A549 (cell line): ENCODE measurements at places on chromosomes 3 and 15. TPM values are rescaled to one million over a fixed set of nuclear protein-coding genes. Genes with fewer than 3 reads are reported as not detected.

- DNase-seq = no peak
Measured at GRCh38 chr3:128844502-128844901, 34.9 kb upstream of the ACAD9 start.

DNA sequence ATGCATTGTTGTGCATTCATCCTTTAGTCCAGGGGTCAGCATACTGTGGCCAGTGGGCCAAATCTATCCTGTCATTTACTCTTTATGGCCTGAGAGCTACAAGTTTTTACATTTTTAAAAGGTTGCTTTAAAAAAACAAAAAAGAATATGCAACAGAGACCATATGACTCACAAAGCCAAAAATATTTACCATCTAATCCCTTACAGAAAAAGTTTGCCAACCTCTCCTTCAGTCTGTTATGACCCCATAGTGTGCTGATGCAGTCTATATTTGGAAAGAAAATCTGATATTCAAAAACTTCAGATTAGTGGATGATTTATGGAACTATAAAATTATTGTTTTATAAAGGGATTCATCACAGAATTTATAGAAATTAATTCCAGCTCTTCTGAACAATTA lies 237.5 kb upstream of the IL12A start:
- DNase-seq = no peak

Gene ATP10A
- polyA plus RNA-seq = 6.6 to 7.6 TPM (median 6.8 TPM) in 3 replicates

DNA sequence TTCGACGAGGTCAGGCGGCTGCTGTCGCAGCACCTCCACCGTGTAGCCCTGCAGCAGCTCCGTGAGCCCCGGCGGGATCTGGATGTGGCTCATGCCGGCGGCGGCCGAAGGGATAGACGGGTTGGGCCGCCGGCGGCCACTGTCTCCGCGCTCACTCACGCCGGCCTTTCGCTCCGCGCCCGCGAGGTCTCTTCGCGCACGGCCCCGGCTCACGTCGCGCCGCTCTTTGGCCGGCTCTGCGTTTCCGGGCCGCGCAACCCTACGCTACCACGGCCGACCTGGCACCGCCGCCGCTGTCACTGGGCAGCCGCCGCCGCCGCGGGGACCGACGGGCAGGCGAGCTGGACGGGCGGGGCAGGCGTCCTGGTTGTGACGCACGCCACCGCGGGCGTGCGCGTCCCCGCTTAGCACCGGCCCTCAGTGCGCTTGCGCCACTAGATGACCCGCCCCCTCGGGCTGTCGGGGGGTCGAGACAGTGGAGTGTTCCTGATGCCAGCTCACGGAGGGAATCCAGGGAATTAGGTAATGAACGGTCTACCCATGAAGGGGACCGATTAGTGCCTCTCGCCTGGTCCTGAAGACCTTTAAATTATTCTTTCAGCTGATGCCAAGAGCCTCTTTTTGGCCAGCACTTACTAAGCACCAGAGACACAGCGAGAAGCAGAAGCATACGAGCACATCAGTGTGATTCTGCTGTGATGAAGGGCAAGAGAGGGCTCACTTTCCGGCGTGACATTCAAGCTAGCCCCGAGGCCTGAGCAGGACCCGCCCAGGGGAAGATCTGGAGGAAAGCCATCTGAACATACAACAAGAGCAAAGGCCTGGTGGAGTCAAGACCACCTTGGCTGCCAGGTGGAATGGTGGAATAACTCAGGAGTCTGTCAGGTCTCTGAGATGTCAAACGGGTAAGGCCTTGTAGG lies at the start of gene PRKAR2A:
Gene PRKAR2A, minus strand, starts transcription at position 371 of the 920 bp plus-strand sequence. Its CDS starts 278 bp downstream, at position 93.
- DNase-seq = peak; percentile 85

GRCh38 chr3:632571-633170 lies 436.1 kb downstream of the CHL1 start:
- peak; percentile 67 for DNase-seq

Gene MFN1
- polyA plus RNA-seq = 21.9 to 23.6 TPM (median 22.1 TPM) in 3 replicates

Gene PRR20G
- polyA plus RNA-seq = not detected in 3 replicates

Gene ROBO2
- polyA plus RNA-seq = not detected in 3 replicates

DNA sequence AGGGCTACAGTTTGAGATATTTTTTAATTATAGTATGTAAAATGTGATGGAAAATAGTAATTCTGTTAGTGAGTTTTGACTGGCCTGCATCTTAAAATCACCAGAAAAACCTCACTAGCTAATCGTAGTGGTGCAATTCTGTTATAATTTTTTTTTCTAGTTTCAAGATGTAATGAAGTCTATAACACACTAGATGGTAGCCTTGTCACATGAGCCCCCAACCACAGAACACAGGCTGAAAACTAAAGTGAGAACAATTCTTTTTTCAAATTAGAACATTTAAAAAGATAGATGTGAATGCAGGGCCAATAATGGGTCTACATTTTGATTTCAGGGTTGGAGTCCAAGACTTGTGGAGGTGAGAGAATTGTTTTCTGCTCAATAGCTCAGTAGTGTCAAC lies 83.3 kb upstream of the KCNH8 start:
- DNase-seq = no peak

Gene ALCAM
- polyA plus RNA-seq = 53.1 to 57.1 TPM (median 54.2 TPM) in 3 replicates

DNA sequence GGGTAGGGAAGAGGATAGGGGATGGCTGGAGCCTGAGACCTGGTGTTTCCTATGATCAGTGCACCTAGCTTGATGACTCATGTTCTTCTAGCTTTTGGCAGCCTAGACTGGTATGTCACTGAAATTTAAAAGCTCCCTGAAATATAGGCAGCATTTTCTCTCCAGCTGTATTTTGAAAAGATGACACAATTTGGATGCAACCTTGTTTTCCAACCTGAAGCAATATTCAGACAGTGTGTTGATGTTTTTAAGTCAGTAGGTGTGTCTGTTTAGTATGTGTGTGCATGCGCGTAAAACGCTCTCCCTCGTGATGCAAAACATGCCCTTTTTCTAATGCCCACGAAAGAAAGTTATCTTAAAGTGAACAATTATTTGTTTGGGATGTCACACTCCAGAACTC lies 58.5 kb downstream of the RPL22L1 start:
- no peak for DNase-seq

- no peak for DNase-seq
Measured at GRCh38 chr3:186841620-186842019, 890 bp upstream of the ADIPOQ start.

DNA sequence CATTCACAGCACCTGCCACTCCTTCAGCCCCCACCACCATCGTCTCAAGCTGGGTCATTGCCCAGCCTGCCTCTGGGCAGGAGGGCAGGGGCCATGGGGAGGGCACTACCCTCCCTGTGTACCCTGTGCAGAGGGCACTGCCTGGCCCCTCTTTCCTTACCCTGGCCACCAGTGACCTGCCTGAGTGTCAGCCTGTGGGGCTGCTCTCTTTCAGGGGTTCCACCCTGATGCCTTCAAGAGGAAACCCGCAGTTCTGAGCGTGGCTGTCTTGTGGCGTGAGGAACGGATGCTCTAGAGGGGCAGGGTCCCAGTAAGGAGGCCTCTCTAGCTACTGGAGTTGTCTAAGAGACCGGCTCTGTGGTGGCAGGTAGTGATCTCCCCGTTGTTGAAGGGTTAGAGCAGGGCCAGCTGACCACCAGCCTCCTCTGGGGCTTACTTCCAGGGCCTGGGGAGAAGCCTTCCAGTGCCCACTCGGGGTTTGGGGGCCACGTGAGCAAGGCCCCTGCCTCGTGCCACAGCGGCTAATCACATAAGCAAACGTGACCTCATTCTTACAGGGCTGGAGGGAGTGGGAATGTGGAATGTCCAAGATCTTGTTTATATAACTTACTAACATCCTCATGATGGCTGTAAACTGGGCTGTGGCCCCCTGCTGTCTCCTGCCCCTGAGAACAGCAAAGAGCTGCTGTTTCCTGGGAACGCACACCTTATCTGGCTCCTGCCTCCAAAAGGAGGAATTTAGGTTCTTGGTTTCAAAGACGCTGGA lies 31.4 kb upstream of the SEC13 start:
- DNase-seq = no peak

Gene GABPB1
- 23.0 to 28.9 TPM (median 23.7 TPM) in 3 replicates for polyA plus RNA-seq
